ENCODE measurements at places on chromosomes 7 and 10.

GRCh38 chr10:86728056-86728455 is 28.4 kb upstream of the BMPR1A start:
- DNase-seq: no peak

- no peak for DNase-seq
Observed at GRCh38 chr10:18401416-18402195, 249.8 kb downstream of the NSUN6 start.

GRCh38 chr10:104337521-104337984 is 712 bp downstream of the ITPRIP start:
- no peak for DNase-seq

DNA sequence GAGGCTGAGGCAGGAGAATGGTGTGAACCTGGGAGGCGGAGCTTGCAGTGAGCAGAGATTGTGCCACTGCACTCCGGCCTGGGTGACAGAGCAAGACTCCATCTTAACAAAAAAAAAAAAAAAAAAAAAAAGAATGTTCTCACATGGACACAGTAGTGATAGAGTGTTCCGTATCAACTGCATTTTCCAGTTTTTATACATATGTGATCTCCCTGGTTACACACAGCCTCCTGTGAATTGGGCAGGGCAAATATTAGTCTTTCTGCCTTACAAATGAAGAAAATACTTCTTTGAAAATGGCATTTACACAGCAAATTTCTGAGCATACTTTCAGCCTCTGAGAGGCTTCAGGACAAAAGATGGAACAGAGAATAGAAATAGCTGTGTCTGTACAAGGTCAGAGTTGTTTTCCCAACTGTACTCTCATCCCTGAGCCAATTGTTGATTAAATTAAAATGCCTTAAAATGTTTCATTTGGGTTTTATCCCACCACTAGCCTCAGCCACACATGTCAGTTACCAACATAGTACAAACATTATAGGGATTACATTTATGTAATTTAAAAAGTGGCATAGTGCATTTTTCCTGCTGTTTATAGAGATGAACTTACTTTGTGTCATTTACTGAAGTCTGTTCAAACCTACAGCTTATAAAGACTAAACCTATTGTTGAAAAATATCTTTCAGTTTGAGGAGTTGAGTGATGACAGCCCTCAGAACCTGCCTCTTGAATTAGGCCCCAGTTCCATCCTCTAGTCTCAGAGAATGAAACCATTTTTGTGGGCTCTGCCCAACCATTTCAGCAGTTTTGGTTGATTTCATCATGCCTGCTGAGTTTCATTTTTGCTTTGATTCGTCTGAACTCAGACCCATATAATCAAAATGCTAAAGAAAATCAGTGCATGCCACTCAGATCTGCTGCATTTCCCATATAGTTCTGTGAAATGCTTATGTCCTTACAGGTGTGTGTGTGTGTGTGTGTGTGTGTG is 609.4 kb upstream of the C7orf33 start:
- DNase-seq: peak; percentile 9

DNA sequence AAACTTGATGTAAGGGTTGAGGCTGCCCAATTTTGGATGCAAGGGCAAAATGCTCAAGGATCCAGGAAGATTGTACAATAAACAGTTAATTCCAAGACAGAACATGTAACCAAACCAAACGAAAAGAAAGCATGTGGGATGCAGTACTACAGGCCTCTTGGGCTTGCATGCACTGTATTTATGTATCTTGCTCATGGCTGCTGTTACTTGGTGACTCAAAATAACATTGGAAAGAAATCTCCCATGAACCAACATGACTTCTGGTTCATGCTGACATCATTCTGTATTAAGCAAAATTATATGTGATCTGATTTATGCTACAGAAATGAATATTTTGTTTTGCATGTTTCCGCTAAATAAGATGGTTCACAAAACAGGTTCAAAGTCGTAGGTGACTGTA is 65.9 kb upstream of the FZD1 start:
- DNase-seq: no peak

DNA sequence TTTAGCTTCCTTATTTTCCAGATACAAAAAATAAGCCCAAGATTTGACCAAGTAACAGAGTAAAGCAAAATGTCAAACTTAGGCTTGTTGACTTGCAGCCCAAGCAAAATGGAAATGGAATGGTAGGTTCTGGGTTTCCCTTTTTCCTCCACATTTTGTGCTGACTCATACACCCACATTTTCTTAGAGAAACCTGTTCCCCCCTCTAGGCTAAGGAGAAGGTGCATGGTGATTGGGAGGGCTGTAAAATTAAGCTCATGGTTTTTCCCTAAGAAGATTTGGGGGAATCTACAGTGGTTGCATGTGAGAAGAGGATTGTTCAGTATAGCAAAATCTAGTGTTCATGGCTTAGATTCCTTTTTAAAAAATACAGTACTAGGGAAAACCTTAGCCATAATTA is 127.4 kb downstream of the ARL4A start:
- DNase-seq: no peak

DNA sequence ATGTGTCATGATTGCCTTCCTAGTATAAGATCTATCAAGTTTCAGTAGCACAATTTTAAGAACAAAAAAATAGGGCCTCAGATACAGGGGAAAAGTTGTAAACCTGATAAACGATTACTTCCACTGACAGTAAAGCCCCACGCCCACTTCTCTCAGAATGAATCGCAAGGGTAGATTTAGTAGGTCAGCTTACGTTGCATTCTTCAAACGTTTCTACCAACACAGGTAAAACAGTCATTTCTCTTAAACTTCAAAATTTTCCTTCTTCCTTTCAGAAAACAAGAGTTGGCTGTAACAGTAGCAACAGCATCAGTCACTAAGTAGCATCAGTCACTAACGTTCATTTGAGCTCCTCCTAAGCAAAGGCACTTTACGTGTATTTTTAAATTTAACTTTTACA is 221.5 kb downstream of the ADAM12 start:
- no peak for DNase-seq

DNA sequence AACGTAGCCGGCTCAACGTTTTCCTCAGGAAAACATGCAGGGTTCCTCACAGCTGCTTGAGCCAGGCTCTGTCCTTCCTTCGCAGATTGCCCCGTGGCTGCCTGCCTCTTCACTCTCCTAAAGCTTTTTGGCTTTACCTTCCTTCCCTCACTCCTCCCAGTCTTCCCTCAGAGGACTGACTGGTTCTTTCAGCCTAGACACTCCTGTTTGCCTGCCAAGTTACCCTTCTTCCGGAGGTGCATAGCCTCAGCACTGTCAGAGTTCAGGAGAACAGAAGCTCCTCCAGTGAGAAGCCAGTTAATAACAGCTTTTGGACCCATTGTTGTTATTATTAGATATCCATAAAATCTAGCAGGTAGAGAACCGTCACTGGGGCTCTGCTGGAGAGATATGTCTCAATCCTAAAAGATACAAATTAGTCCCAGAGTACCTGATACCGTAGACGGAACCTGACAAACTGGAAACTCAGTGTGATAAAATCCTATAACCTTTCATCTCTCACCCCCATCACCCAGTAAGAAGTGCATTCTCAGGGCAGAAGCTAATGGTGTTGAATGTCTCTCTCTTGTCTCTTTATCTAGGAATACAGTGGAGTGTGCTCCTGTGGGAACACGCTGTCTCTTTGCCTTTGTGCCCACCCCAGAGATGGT is 79.6 kb downstream of the SND1 start:
- DNase-seq: no peak

GRCh38 chr10:24574161-24574560 is 149.5 kb downstream of the ARHGAP21 start:
- no peak for DNase-seq

Data from fibroblast of skin of left quadriceps (primary cell).